Articular chondrocyte of knee joint (primary cell): ENCODE measurements at places on chromosomes 2 and 18. TPM values are rescaled to one million over a fixed set of nuclear protein-coding genes. Genes with fewer than 3 reads are reported as not detected.

The UGT1A8 gene
- total RNA-seq = not detected in 2 replicates

The CDK5R2 gene
- total RNA-seq = not detected in 2 replicates

The PIKFYVE gene
- total RNA-seq = 55.0 and 64.3 TPM in 2 replicates

The ZC3H8 gene
- 14.0 and 42.8 TPM in 2 replicates for total RNA-seq

The IL37 gene
- not detected in 2 replicates for total RNA-seq

The HOXD12 gene
- not detected in 2 replicates for total RNA-seq

The FBXO36 gene
- 6.5 and 6.8 TPM in 2 replicates for total RNA-seq

The LIMS2 gene
- 7.4 and 8.9 TPM in 2 replicates for total RNA-seq

The MAP3K20 gene
- total RNA-seq = 49.7 and 63.8 TPM in 2 replicates

The NCKAP5 gene
- total RNA-seq = 0.13 and 0.22 TPM in 2 replicates

The GPR35 gene
- 0.54 and 0.65 TPM in 2 replicates for total RNA-seq

The APLF gene
- total RNA-seq = 11.4 and 13.7 TPM in 2 replicates

The CDH19 gene
- total RNA-seq = 0.11 and 0.13 TPM in 2 replicates

The PLEKHH2 gene
- total RNA-seq = 27.0 and 33.1 TPM in 2 replicates

The ODC1 gene
- 160 and 164 TPM in 2 replicates for total RNA-seq

The TRAF3IP1 gene
- 10.3 and 11.2 TPM in 2 replicates for total RNA-seq

The ASB3 gene
- total RNA-seq = 22.7 and 29.1 TPM in 2 replicates

The LOXHD1 gene
- not detected in 2 replicates for total RNA-seq

The FBXO15 gene
- 0.26 and 0.86 TPM in 2 replicates for total RNA-seq

The CYP26B1 gene
- 0.52 and 1.5 TPM in 2 replicates for total RNA-seq

The AQP12B gene
- total RNA-seq = not detected in 2 replicates

The SLC38A11 gene
- total RNA-seq = 0.26 and 0.43 TPM in 2 replicates

The UGT1A10 gene
- total RNA-seq = not detected in 2 replicates

The FBXO48 gene
- total RNA-seq = 1.2 and 1.3 TPM in 2 replicates

The CCDC138 gene
- total RNA-seq = 5.6 and 6.5 TPM in 2 replicates

The HK2 gene
- total RNA-seq = 31.9 and 37.1 TPM in 2 replicates
